ENCODE measurements at places on chromosomes 5 and 9. TPM values are rescaled to one million over a fixed set of nuclear protein-coding genes. Genes with fewer than 3 reads are reported as not detected.

GRCh38 chr9:136019041-136019680, 58.0 kb upstream of the UBAC1 start:
- DNase-seq: no peak

- DNase-seq: peak; percentile 44
Observed at GRCh38 chr5:123181394-123181801, 92.4 kb downstream of the PRDM6 start.

- DNase-seq: no peak
Observed at GRCh38 chr5:158877124-158877581, 222.6 kb downstream of the EBF1 start.

DNA sequence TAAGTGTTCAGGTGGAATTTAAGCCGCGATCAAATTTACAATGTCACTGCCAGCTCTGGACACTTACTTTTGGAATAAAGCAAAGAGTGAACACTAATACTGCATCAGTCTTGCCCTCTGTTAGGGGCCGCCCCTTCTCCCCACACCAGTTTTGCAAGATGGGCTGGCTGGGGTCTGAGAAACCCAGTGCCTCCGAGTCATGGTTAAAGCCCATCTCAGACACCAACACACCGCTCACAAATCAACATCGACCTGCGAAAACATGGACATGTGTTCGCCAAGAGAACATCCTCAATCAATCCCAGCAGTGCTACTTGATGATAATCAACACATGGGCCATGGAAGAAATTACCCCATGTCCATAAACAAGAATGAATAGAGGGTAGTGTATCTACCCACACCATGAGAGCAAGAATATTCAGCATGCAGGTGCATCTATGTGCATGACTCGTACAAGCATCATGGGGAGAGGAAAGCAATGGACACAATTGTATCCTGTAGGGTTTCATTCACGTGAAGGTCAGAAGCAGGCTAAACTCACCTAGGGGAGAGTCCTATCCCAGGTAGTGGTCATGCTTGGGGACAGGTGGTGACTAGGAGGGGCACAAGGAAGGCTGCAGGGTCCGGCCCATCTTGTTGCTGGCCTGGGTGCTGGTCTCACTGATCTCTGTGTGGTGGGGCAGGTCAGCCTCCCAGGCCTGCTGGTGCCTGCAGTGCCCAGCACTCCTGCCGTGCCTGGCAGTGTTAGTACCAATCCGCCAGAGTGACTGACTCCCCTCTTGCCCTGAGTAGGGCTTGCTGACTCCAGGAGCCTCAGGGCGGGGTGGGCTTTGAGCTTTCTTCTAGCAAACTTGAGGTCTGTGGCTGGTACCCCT, 5.0 kb downstream of the S1PR3 start:
- DNase-seq: no peak

GRCh38 chr5:124663101-124663506, 83.3 kb downstream of the ZNF608 start:
- no peak for DNase-seq

DNA sequence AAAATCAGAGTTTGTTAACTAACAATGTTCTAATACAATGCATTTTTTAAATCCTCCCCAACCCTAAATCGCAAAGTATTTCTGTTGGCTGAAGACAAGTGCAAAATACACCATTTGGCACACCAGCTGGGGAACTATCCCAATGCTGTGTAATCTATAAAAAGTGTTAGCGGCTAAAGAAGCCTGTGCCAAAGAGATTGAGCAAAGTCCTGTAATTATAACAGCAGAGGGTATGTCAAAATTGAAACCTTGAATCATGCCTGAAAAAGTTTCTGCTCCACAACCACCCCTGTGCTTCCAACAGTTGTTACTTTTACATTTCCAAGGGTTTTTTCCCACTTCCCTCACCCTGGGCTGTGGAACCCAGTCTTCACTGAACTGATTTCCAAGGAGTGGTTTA, 83.1 kb upstream of the PLPP6 start:
- no peak for DNase-seq

GRCh38 chr5:146883511-146883910, 5.0 kb upstream of the PPP2R2B start:
- no peak for DNase-seq

DNA sequence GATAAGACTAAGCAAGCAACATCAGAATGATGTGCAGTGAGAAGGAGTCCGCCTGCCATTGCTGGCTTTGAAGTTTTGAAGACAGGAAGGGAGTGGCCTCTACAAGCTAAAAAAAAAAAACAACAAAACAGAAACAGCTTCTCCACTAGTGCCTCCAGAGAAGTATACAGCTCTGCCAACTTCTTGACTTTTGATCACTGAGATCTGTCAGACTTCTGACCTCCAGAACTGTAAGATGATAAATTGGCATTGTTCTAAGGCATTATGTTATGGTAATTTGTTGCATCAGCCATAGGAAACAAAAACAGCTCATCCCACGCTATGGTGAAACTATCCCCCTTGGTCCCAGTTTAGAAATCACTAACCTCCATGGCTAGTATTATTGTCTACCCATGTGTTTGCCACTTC, 131.0 kb upstream of the VCAN start:
- no peak for DNase-seq

- DNase-seq: peak; percentile 25
Observed at GRCh38 chr5:36079200-36079781, 12.6 kb upstream of the UGT3A2 start.

GRCh38 chr9:20270161-20270560, 352.1 kb downstream of the MLLT3 start:
- DNase-seq: no peak

DNA sequence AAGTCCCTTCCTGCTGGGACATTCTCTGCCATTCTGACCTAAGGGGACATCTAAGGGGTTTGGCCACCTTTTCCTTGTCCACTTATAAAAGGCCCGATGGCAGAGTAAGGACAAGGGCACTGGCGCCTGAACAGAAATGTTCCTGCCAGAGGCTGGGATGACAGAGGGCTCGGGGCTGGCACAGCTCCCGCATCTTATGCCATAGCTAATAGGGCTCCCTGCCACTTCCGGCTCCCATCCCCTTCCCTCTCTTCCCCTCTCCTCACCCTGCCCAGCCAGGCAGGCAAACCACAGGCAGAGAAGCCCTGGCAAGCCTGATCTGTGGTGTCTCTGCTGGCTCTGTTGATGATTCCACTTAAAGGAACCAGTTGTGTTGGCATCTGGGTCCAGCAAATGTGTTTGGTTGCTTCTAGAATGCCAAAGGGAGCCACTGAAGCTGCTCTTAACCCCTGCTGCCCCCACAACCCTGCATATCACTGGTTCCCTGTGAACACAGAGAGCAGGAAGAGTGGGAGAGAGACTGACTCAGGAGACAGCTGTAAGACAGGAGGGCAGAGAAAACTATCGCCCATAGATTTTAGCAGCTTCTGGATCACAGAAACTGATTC, 18.4 kb upstream of the ADRA1B start:
- peak; percentile 91 for DNase-seq

GRCh38 chr5:94661086-94661485, 42.6 kb downstream of the SLF1 start:
- DNase-seq: no peak

- no peak for DNase-seq
Observed at GRCh38 chr5:173230690-173231380, 4.2 kb downstream of the NKX2-5 start.

- no peak for DNase-seq
Observed at GRCh38 chr5:14125262-14125661, 17.9 kb upstream of the TRIO start.

DNA sequence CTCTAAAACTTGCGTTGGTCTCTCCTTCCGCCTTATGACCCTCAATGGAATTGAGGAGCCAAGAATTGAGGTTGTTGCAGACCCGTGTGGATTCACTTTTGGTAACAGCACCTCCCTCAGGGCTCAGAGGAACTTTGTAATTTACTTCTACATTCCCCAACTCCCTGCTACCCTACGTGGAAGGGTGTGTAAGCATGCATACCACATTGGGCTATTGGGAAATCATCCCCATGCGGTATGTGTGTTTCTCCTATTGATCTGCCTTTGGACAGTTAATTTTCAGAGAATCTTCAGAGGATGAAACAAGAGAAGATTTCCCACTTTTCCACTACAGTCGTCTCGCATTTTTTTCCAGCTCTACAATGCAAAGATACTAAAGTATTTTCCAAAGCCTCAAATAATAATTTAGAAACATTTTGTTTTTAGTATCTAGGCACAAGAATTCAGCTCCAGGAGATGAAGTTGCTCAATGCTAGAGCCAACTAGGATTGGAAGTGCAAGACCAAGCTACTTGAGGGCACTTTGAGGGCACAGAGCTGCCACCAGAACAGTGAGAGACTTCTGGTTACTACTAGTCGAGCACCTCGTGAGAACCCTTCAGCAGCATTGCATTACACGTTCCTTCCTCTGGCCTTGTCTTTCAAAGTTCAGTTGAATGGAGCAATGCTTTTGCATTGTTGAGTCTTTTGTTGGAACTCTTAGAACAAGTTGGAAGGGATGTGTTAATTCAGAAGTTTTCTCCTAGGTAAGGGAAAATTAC, 3.4 kb downstream of the C1QTNF3 start:
- no peak for DNase-seq

DNA sequence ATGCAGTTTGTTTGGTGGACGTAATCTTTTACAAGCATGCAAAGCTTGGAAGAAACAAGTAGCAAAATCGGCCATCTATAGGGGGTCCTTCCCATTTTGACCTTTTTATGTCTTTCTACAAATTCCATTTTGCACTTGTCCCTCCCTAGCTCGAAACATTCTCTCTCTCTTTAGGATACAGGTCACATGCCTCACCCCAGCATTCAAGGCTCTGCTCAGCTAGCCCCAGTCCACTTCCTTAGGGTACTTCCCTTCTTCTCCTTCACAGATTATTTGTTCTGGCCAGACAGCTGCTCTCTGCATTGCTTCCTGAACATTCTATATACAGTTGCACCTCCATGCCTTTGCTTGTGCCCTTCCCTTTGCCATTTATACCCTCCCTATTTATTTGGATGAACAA, 31.7 kb upstream of the TRIM14 start:
- no peak for DNase-seq

DNA sequence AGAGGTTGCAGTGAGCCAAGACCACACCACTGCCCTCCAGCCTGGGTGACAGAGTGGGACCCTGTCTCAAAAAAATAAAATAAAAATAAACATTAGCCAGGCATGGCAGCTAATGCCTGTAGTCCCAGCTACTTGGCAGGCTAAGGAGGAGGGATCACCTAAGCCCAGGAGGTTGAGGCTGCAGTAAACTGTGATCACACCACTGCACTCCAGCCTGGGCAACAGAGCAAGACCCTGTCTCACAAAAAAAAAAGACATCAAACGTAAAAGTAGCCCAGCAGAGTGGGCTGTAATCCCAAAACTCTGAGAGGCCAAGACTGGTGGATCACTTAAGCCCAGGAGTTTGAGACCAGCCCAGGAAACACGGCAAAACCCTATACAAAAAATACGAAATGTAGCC, 19.0 kb downstream of the UIMC1 start:
- DNase-seq: no peak

GRCh38 chr9:130118841-130119518, 53.2 kb upstream of the NCS1 start:
- DNase-seq: peak; percentile 19

GRCh38 chr5:39100301-39100850, 26.2 kb upstream of the RICTOR start:
- DNase-seq: no peak

GRCh38 chr9:115616666-115617239, 498.8 kb upstream of the TNC start:
- no peak for DNase-seq

DNA sequence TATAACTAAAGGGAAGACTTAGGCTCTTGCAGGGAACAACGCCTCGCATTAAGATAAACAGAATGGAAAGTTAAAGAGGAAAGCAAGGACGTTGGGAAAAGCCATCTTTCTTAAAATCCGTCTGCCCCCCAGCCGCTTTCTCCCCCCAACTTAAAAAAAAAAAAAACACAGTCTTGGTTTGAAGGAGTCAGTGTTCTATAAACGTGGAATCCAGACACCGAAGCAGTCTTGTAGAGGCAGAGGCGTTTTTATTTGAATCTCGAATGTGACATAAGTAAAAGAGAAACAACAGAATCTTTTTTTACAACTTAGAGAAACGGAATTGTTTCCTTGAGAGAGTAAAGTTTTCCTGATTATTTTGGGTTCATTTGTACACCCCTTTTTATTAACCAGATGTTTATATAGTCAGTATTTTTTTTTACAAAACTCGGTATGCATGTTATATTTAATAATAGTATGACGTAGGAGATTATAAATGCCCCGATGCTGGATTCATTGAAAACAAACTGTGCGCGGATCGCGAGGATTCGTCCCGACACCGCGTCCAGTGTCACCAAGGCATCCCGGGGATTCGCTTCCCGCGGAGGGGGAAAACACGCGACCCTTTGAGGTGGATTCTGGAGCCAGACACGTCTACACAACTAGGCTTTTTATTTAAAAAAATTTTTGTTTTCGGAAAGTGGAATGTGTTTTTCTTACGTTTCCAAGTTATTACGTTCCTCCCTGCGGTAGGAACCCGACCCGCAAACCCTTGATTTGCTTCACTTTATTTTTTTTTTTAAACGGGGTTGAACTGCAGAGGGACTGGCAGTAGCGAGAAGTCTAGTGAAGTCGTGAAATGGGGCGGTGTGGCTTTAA, 6.7 kb downstream of the PTCH1 start:
- no peak for DNase-seq

The RASGEF1C gene
- not detected for total RNA-seq

The GPR151 gene
- total RNA-seq: not detected

The SMIM15 gene
- 64.2 TPM for total RNA-seq

The OBP2B gene
- not detected for total RNA-seq

The BHMT2 gene
- total RNA-seq: 0.79 TPM

The SH3GL2 gene
- total RNA-seq: not detected

The CETN3 gene
- 24.5 TPM for total RNA-seq

The ARSI gene
- 45.4 TPM for total RNA-seq
